ENCODE measurements at places on chromosomes 12 and 14.
A peak's percentile ranks its signal among the peaks of the same experiment; 100 is the strongest.

DNA sequence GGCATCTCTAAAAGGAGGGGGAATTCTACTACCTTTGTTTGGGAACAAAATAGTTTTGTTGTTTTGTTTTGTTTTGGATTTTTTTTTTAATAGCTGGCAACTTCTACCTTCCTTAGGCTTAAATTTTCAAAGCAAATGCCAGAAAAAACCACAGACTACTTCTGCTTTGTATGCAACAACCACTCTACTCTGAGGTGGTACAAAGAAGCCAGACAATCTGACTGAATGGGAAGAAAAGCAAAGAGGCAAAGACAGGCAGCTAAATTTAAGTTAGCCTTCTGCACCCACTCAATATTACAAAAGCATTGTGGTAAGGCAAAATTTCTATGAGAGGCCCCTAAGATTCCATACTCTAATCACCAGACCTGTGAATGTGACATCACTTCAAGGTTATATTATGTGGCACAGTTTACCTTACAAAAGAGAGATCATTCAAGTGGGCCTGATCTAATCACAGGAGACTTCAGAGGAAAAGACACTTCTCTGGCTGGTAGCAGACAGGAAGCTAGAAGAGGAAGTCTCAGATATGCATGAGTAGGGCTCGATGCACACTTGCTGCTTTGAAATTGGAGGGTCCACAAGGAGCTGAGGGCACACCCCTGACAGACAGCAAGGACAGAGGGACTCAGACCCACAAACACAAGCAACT lies 566.6 kb downstream of the RPS29 start:
- H3K36me3 ChIP-seq = no peaks in the 10 kb centered on the region
- H3K27me3 ChIP-seq = no peaks in the 10 kb centered on the region
- no peak for DNase-seq
- H3K4me1 ChIP-seq = no peaks in the 10 kb centered on the region

- no peak overlapping the region for H3K4me3 ChIP-seq
- no peak overlapping the region for H3K27ac ChIP-seq
- DNase-seq = no peak
- H3K27me3 ChIP-seq = no peaks in the 10 kb centered on the region
- H3K36me3 ChIP-seq = peaks cover 41% of the 10 kb centered on the region
- peaks cover 14% of the 10 kb centered on the region for H3K4me1 ChIP-seq
Measured at GRCh38 chr14:67690011-67690410, 5.6 kb downstream of the RDH11 start.

DNA sequence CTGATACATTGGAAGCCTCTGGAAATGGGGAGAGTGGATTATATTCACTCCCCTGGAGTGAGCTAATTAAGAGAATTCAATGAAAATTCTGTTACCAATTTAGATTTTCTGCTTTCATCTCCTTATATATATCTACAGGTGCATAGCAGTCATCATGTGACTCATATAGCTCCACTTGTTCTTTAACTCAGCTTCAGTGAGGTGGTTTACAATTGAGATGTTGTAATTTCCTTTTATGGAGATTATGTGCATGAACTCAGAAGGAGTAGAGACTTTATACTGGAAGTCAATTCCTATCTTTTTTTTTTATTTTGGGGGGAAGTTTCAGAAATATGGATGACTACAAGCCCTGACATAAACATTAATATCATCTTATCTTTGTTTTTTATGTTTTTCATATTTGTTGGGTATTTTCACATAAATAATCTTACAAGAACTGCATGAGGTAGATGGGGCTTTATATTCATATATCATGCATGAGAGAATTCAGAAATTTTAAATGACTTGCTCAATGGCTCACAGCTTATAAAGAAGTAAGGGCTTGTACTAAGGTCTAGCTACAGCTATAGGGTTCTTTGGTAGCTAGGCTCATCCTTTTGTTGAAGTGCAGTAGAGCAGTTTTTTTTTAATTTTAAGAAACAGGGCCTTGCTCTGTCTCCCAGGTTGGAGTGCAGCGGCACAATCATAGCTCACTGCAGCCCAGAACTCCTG lies 92.3 kb upstream of the SCAF11 start:
- no peaks in the 10 kb centered on the region for H3K27me3 ChIP-seq
- no peak overlapping the region for H3K27ac ChIP-seq
- no peak overlapping the region for H3K4me3 ChIP-seq
- no peak for DNase-seq
- H3K4me1 ChIP-seq = no peaks in the 10 kb centered on the region

- no peak for DNase-seq
- peaks cover 3% of the 10 kb centered on the region for H3K36me3 ChIP-seq
- H3K4me3 ChIP-seq = peak overlapping the region; percentile 47
- no peaks in the 10 kb centered on the region for H3K27me3 ChIP-seq
Measured at GRCh38 chr12:26629864-26630263, 203.1 kb downstream of the ITPR2 start.

- H3K27ac ChIP-seq = no peak overlapping the region
- H3K4me1 ChIP-seq = no peaks in the 10 kb centered on the region
- no peak overlapping the region for H3K4me3 ChIP-seq
- H3K36me3 ChIP-seq = no peaks in the 10 kb centered on the region
- no peaks in the 10 kb centered on the region for H3K27me3 ChIP-seq
Measured at GRCh38 chr14:93544212-93544611, 113.5 kb downstream of the UNC79 start.

DNA sequence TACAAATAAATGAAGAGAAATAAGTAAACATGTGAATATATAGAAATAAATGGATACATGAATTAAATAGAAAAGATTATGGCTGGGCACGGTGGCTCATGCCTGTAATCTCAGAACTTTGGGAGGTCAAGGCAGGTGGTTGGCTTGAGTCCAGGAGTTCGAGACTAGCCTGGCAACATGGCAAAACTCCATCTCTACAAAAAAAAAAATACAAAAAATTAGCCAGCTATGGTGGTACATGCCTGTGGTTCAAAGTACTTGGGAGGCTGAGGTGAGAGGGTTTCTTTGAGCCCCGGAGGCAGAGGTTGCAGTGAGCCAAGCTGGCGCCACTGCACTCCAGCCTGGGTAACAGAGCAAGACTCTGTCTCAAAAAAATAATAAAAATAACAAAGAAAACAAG lies 5.1 kb upstream of the CLEC7A start:
- no peaks in the 10 kb centered on the region for H3K4me1 ChIP-seq
- no peaks in the 10 kb centered on the region for H3K27me3 ChIP-seq
- DNase-seq = no peak
- H3K27ac ChIP-seq = no peak overlapping the region
- H3K36me3 ChIP-seq = no peaks in the 10 kb centered on the region
- H3K4me3 ChIP-seq = no peak overlapping the region

DNA sequence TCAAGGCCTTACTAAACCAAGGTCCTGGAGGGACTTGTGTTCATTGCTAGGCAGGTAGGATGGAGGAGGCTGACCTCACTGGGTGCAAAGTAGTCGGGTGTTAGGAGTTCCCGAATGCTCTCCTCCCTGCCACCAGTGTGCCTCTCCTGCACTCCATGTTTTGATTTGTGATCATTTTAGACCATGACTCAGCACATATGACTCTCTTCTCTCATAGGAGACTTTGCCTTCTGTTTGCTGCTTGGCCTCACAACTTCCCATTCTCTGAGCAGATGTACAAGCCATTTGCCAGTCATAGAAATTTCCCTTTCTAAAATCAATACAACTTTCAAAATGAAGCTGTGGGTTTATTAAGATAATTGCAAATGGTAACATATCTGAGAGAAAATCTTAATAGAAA lies 46.6 kb upstream of the LRIG3 start:
- no peak overlapping the region for H3K4me3 ChIP-seq
- H3K27me3 ChIP-seq = no peaks in the 10 kb centered on the region
- H3K27ac ChIP-seq = no peak overlapping the region
- no peaks in the 10 kb centered on the region for H3K4me1 ChIP-seq

- DNase-seq = no peak
- no peak overlapping the region for H3K4me3 ChIP-seq
- H3K36me3 ChIP-seq = no peaks in the 10 kb centered on the region
- H3K4me1 ChIP-seq = peaks cover 12% of the 10 kb centered on the region
Measured at GRCh38 chr12:6311822-6312528, 1.5 kb downstream of the PLEKHG6 start.

- H3K27ac ChIP-seq = no peak overlapping the region
- H3K4me1 ChIP-seq = no peaks in the 10 kb centered on the region
- DNase-seq = no peak
Measured at GRCh38 chr12:39440101-39440500, 2.8 kb downstream of the KIF21A start.

GRCh38 chr14:52400846-52401245 lies 86.7 kb downstream of the PTGER2 start:
- H3K27ac ChIP-seq = no peak overlapping the region
- no peaks in the 10 kb centered on the region for H3K36me3 ChIP-seq
- no peaks in the 10 kb centered on the region for H3K27me3 ChIP-seq
- no peak overlapping the region for H3K4me3 ChIP-seq
- no peaks in the 10 kb centered on the region for H3K4me1 ChIP-seq
- DNase-seq = no peak

DNA sequence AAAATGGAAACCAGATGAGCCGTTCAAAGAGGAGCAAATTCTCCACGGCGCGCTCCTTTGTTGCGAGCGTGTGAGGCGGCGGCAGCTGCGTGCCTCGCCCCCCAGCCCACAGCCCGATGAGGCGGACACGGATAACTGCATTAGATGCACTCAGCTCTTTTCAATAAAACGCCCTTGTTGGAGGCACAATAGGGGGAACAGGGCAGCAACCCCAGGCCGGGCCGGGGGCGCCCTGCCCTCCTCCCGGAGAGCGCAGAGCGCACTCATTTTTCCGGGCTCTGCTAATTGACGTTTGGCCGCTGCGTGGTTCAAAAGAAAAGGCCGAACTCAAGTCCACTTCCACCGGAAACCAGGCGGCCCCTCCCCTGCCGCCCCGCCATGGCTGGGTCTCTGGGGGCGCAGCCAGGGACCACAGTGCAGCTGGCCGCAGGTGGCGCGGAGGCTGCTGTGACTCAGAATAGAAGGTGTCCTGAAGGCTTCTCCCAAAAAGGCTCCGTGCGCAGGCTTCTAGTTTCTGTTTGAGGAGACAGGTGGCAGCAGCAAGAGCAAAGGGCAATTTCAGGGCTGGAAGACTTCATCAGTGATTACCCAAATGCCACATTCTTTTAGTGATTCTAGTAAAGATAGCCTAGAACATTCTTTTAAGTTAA lies 29.0 kb upstream of the SMOC1 start:
- H3K4me1 ChIP-seq = no peaks in the 10 kb centered on the region
- H3K27me3 ChIP-seq = no peaks in the 10 kb centered on the region
- H3K4me3 ChIP-seq = no peak overlapping the region
- H3K27ac ChIP-seq = no peak overlapping the region
- DNase-seq = no peak
- no peaks in the 10 kb centered on the region for H3K36me3 ChIP-seq

DNA sequence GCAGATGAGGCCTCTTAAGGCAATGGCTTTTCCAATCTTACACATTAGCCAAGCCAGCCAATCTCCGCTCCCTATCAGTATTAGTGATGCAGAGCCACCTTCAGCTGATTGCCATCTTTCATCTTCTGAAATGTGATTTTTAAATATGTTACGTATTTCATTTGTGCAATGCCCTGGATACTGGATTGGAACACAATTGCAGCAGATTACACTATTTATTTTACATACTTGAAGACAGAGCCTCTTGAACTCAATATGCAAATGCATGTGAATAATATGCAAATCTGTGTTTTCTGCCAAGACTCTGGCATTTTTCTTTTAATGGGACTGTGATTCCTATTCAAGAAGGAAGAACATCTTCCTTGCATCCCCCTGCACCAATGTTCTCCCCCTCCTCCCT lies 90.5 kb downstream of the GRIN2B start:
- H3K27ac ChIP-seq = no peak overlapping the region
- H3K4me1 ChIP-seq = no peaks in the 10 kb centered on the region
- DNase-seq = no peak
- H3K36me3 ChIP-seq = no peaks in the 10 kb centered on the region
- no peaks in the 10 kb centered on the region for H3K27me3 ChIP-seq

- no peak for DNase-seq
- H3K4me1 ChIP-seq = peaks cover 5% of the 10 kb centered on the region
- H3K4me3 ChIP-seq = no peak overlapping the region
- H3K27me3 ChIP-seq = no peaks in the 10 kb centered on the region
Measured at GRCh38 chr12:26699237-26699636, 133.8 kb downstream of the ITPR2 start.

DNA sequence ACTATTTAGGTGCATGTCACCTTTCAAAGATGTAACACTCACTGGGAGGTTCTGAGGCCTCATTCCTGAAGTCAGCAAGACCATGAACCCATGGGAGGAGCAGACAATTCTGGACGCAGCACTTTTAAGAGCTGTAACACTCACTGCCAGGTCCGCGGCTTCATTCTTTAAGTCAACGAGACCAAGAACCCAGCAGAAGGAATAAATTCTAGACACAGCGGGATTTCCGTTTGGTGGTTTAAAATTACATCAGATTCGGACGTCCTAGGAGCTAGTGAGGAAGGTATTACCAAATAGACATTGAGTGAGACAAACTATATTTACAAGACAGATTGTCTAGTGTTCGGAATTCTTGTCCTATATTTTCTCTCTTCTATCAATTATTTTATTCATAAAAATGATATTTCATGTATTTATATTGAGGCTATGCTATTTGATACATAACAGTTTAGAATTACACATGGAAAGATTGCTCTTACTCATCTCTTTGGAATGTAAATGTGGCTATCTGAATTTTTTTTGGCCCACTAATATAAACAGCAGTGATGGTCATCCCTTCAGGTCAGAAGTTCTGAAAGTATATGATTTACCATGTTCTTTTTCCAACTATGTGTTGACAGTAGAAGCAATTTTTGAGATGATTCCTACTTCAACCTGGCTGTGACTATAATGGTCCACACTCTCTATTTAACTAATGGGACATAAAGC lies 1973.0 kb upstream of the FLRT2 start:
- H3K27me3 ChIP-seq = no peaks in the 10 kb centered on the region
- H3K4me3 ChIP-seq = no peak overlapping the region
- DNase-seq = no peak
- H3K4me1 ChIP-seq = no peaks in the 10 kb centered on the region
- H3K36me3 ChIP-seq = no peaks in the 10 kb centered on the region
- no peak overlapping the region for H3K27ac ChIP-seq

DNA sequence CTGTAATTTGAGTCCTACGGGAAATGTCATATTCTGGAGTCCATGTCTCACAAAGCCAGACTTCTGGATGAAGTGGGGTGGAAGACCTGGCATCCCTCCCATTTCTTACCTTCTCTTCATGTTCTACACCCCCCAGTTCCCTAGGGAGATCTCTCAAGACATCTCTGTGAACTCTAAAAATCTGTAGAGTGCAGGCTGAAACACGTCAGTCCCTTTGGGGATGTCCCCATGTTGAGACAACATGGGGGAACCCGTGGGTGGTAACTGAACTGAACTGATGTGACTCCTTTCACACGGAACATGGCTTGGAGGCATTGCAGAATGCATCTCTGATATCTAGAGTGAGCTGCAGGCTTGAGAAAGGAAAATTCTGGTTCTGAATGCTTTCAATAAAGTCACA lies 15.2 kb downstream of the SERPINA12 start:
- H3K4me3 ChIP-seq = no peak overlapping the region
- H3K27ac ChIP-seq = no peak overlapping the region
- no peaks in the 10 kb centered on the region for H3K27me3 ChIP-seq
- no peaks in the 10 kb centered on the region for H3K36me3 ChIP-seq
